ENCODE measurements at places on chromosomes 16 and 17. TPM values are rescaled to one million over a fixed set of nuclear protein-coding genes. Genes with fewer than 3 reads are reported as not detected.

NOG gene
- 0.89 TPM for polyA plus RNA-seq

ASIC2 gene
- 0.37 TPM for polyA plus RNA-seq

ARSG gene
- polyA plus RNA-seq = 2.4 TPM

GJD3 gene
- polyA plus RNA-seq = not detected

QPRT gene
- polyA plus RNA-seq = 79.1 TPM

RPL23 gene
- polyA plus RNA-seq = 4,484 TPM

TOP2A gene
- 485 TPM for polyA plus RNA-seq

SLC26A11 gene
- 10.8 TPM for polyA plus RNA-seq

KRTAP1-1 gene
- not detected for polyA plus RNA-seq

EPX gene
- polyA plus RNA-seq = not detected

ERN2 gene
- 0.97 TPM for polyA plus RNA-seq

OR3A3 gene
- polyA plus RNA-seq = not detected

MFSD6L gene
- polyA plus RNA-seq = 1.4 TPM

GRIN2A gene
- 0.89 TPM for polyA plus RNA-seq

TBC1D3 gene
- polyA plus RNA-seq = not detected

PGAP6 gene
- 25.1 TPM for polyA plus RNA-seq

BAIAP3 gene
- 4.2 TPM for polyA plus RNA-seq

POLR3K gene
- polyA plus RNA-seq = 60.0 TPM

PMFBP1 gene
- 3.3 TPM for polyA plus RNA-seq

JPT1 gene
- polyA plus RNA-seq = 903 TPM

SMIM5 gene
- polyA plus RNA-seq = not detected

HID1 gene
- 10.9 TPM for polyA plus RNA-seq

IFI35 gene
- polyA plus RNA-seq = 1.5 TPM

SCIMP gene
- 0.24 TPM for polyA plus RNA-seq

CNTNAP4 gene
- polyA plus RNA-seq = not detected

KRT32 gene
- not detected for polyA plus RNA-seq

SEPTIN12 gene
- not detected for polyA plus RNA-seq

PLA2G10 gene
- 1.2 TPM for polyA plus RNA-seq

PRR15L gene
- 0.66 TPM for polyA plus RNA-seq

ZSCAN10 gene
- polyA plus RNA-seq = 220 TPM

KCNJ12 gene
- polyA plus RNA-seq = 0.61 TPM

STARD3 gene
- polyA plus RNA-seq = 31.5 TPM

FBXL16 gene
- 8.9 TPM for polyA plus RNA-seq

TPSG1 gene
- 0.56 TPM for polyA plus RNA-seq

ST6GALNAC1 gene
- polyA plus RNA-seq = not detected

HOXB13 gene
- not detected for polyA plus RNA-seq

CCDC154 gene
- polyA plus RNA-seq = 0.31 TPM

SGCA gene
- not detected for polyA plus RNA-seq
